ENCODE measurements at places on chromosomes 4 and X. TPM values are rescaled to one million over a fixed set of nuclear protein-coding genes. Genes with fewer than 3 reads are reported as not detected.

- DNase-seq, result no peak
Observed at GRCh38 chrX:17824980-17825379, 36.1 kb downstream of the RAI2 start.

DNA sequence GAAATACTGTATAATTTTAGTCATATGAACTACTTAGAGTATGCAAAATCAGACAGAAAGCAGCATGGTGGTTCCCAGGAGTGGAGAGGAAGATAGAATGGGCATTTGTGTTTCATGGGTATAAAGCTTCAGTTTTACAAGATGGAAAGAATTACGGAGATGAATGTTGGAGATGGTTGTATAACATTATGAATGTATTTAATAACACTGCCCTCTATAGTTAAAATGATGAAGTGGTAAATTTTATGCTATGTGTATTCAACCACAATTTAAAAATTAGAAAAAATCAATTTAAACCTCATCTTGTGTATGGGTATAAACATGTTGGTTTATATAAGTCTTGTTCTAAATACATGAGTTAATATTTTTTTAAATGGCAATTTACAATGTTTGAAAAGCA lies 521.1 kb downstream of the FSTL5 start:
- no peak for DNase-seq

GRCh38 chr4:1466034-1466862 lies 60.0 kb upstream of the NKX1-1 start:
- DNase-seq, result no peak

GRCh38 chr4:102404431-102404969 lies 59.2 kb upstream of the SLC39A8 start:
- no peak for DNase-seq

The PCDH11X gene
- total RNA-seq, result 13.5 TPM

The C4orf51 gene
- total RNA-seq, result not detected

DNA sequence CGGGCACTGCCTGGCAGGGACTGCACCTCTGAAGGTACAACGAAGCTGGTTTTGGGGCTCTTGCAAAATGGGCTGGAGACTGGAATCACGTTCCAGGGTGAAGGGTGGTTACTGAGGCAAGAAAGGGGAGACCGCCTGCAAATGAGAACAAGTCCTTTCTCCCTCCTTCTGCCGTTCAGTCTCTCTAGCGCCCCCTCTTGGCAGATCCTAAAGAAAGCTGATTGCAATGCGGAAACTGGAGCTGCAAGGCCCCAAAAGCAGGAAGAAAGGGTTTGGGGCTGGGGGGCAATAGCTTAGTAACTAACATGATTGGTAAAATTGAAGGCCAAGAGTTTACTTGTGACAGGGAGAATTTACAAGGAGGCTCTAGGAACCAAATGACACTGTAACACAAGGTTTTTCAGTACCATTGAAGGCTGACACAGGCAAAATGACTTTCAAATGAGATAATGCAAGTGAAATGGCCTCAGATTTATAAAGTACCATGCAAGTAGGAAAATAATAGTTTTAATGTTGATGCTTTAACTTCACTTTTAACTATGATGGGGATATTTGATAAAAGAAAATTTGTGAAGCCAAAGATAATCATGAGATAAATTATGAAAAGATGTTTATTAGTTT lies 222.7 kb upstream of the HAND2 start:
- no peak for DNase-seq

GRCh38 chr4:109826719-109827118 lies 1.1 kb upstream of the RRH start:
- no peak for DNase-seq

GRCh38 chrX:8254401-8254800 lies 83.3 kb upstream of the VCX2 start:
- no peak for DNase-seq

The PRRG3 gene
- total RNA-seq, result 1.9 TPM

GRCh38 chr4:107757864-107758476 lies 37.9 kb upstream of the PAPSS1 start:
- no peak for DNase-seq

The SPIN2A gene
- total RNA-seq, result 5.3 TPM

GRCh38 chrX:101407748-101408531 lies at the start of the genes GLA and HNRNPH2:
GLA (minus strand) TSS chrX:101407925; CDS start chrX:101407903, 22 bp downstream.
HNRNPH2 (plus strand) TSS chrX:101408222; CDS start chrX:101411989, 3,767 bp downstream.
- DNase-seq, result peak; percentile 63

DNA sequence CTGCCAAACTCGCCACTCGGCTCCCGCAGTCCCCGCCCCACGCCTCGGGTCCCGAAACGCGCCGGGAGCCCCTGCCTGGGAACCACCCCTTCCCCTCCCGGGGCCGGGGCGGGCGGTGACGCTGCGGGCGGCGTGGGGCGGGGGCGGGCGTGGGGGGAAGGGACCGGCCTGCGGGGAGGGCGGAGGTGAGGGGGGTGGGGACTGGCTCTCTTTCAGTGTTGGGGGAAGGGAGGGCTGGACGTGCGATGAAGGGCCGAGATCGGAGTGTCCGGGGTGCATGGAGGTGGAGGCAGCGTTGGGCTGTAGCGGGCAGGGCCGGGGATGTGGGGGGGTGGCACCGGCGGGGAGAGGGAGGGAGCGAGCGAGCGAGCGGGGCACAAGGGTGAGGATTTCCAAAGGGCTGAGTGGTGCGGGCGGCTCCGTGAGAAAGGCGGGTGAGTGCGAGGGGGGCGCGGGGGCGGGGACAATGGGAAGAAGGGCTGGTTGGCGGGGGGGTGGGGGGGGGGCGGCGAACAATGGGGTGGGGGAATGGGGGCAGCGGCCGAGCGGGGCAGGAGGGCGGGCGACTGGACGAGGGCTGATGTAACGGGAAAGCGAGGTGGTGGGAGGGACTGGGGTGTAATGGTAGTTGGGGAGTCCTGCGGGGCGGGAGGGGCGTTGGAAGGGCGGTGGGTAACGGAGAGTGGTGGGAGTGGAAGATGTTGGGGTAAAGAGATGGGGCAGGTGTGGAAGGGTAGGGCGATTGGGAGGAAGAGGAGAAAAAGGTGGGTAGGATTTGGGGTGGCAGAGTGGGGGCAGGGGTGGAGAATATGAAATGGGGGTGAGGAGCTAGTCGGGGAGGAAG lies 578 bp downstream of the DCUN1D4 start:
- DNase-seq, result peak; percentile 65

DNA sequence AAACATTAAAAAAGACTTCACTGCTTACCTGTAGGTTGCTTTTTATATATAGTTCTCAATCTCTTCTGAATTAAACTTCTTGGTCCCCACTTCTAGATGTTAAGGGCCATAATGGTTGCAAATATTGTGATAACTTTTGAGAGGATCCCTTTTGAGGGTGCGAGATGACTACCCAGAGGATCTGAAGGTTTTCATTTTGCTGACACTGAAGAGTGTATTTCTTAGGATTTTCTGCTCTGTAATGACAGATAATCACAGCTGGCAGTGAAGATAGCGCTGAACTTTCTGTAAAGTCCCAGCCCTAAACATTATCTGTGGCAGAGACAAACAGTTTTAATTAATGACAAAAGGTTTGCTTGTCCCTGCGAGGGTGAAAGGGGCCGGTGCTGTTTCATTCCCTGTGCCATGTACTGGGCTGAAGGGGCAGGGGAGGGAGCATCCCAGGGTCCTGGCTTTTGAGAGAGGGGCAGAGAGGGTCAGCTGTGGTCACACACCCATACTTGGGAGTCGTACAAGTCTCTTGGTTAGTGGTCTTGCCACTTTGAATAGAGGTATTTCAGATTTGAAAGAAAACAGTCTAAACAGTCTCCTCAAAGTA lies 22.2 kb downstream of the CLCN4 start:
- DNase-seq, result no peak

DNA sequence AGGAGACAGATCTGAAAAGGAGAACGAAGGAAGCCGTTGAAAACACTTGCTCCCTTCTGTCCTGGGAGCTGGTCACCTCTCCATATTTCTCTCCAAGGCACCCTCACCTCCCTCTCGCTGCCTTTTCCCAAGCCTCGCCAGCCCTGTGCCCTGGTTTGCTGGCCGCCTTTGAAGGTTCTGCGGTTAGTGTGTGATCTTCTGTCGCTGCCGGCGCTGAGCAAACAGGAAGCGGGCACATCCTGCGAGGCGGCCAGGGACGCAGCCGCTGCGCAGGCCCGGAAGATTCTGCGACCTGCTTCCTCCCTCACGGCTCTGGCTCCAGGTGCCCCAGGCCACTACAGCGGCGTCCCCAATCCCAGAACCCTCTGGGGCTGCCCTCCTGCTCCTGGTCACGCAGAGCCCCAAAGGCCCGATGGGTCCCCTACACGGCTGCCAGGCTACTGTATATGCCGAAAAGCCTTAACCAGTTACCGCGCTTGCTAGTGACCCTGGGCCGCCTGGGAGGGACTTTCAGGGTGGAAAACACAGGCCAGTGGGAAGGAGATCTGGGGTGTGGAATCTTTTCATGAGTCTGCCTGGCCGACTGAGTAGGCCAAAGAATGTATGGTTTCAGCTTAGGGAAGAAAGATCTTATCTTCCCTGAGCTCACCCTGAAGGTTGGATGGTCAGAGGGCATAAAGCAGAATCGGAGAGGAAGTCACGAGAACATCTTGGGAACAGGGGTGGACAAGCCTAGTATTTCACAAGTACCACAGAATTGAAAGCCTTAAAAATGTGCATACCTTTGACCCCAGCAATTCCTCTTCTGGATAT lies 2.3 kb upstream of the SASH3 start:
- DNase-seq, result no peak

GRCh38 chr4:88058295-88058694 lies 50.9 kb downstream of the PKD2 start:
- no peak for DNase-seq

- DNase-seq, result no peak
Observed at GRCh38 chr4:125489952-125490690, 175.4 kb downstream of the FAT4 start.

The VCX3B gene
- total RNA-seq, result not detected

The PPP1R2C gene
- total RNA-seq, result not detected

DNA sequence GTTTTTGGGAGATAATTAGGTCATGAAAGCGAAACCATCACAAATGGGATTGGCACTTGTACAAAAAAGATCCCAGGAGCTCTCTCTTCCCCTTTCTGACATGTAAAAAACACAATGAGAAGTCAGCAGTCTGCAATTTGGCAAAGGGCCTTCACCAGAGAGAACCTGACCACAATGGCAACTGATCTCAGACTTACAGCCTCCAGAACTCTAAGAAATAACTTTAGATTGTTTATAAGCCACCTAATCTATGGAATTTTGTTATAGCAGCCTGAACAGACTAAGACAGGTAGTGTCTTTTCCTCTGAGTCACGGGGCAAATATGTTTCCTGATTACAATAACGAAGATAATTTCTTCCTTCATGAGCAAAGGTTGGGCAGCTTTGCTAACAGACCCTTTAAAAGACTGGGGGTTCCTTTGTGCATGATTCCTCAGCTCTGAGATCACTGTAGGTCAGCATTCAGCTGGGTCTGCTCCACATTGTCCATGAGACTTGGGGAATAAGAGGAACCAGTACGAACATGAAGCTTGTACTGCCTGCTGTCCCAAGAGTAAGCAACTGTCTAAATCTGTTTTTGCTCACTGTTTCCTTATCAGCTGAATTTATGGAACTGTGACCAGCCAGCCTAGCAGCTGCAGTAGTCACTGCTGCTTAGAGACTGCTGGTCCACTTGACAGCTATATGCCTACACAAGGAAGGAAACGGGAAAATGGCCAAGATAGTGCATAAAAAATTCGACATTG lies 191.6 kb downstream of the ANAPC10 start:
- DNase-seq, result no peak
